ENCODE measurements at places on chromosomes 3 and 15. TPM values are rescaled to one million over a fixed set of nuclear protein-coding genes. Genes with fewer than 3 reads are reported as not detected.

Gene SH2D7
- not detected for total RNA-seq

Gene SAMD7
- total RNA-seq = not detected

Gene PDHB
- total RNA-seq = 55.6 TPM

Gene ATP11B
- total RNA-seq = 93.9 TPM

Gene GOLGA8Q
- 0.33 TPM for total RNA-seq

Gene EXD1
- not detected for total RNA-seq

Gene ROPN1B
- total RNA-seq = not detected

Gene OIP5
- 13.0 TPM for total RNA-seq

Gene SPATA12
- total RNA-seq = not detected

Gene CHRD
- not detected for total RNA-seq

Gene CLK3
- 124 TPM for total RNA-seq

Gene FAM107A
- not detected for total RNA-seq

Gene RPL4
- 5,211 TPM for total RNA-seq

GRCh38 chr3:195573611-195574496 lies 9.9 kb downstream of the APOD start:
- no peaks in the 10 kb centered on the region for H3K27me3 ChIP-seq
- DNase-seq = no peak
- no peak overlapping the region for H3K27ac ChIP-seq
- H3K36me3 ChIP-seq = no peaks in the 10 kb centered on the region
- no peaks in the 10 kb centered on the region for H3K4me1 ChIP-seq

GRCh38 chr15:65379986-65380385 lies 2.2 kb upstream of the IGDCC3 start:
- no peaks in the 10 kb centered on the region for H3K36me3 ChIP-seq
- DNase-seq = no peak
- H3K27me3 ChIP-seq = peaks cover 37% of the 10 kb centered on the region

GRCh38 chr3:15160662-15161061 lies 45.4 kb upstream of the CAPN7 start:
- H3K4me1 ChIP-seq = peaks cover 7% of the 10 kb centered on the region
- H3K27ac ChIP-seq = no peak overlapping the region
- peaks cover 4% of the 10 kb centered on the region for H3K27me3 ChIP-seq
- DNase-seq = no peak
- H3K4me3 ChIP-seq = no peak overlapping the region

- no peaks in the 10 kb centered on the region for H3K27me3 ChIP-seq
- no peak overlapping the region for H3K4me3 ChIP-seq
- no peaks in the 10 kb centered on the region for H3K36me3 ChIP-seq
- no peak overlapping the region for H3K27ac ChIP-seq
- H3K4me1 ChIP-seq = no peaks in the 10 kb centered on the region
Measured at GRCh38 chr3:134824791-134825190, 29.7 kb downstream of the EPHB1 start.

GRCh38 chr3:46135475-46135874 lies 72.6 kb downstream of the CCR1 start:
- H3K4me1 ChIP-seq = no peaks in the 10 kb centered on the region
- H3K27ac ChIP-seq = no peak overlapping the region
- H3K4me3 ChIP-seq = no peak overlapping the region
- DNase-seq = no peak
- H3K36me3 ChIP-seq = no peaks in the 10 kb centered on the region

- no peak for DNase-seq
- H3K36me3 ChIP-seq = peaks cover 5% of the 10 kb centered on the region
- H3K4me3 ChIP-seq = no peak overlapping the region
- H3K27ac ChIP-seq = no peak overlapping the region
- H3K4me1 ChIP-seq = peaks cover 19% of the 10 kb centered on the region
Measured at GRCh38 chr3:59750391-59750790, 700.6 kb upstream of the CFAP20DC start.

DNA sequence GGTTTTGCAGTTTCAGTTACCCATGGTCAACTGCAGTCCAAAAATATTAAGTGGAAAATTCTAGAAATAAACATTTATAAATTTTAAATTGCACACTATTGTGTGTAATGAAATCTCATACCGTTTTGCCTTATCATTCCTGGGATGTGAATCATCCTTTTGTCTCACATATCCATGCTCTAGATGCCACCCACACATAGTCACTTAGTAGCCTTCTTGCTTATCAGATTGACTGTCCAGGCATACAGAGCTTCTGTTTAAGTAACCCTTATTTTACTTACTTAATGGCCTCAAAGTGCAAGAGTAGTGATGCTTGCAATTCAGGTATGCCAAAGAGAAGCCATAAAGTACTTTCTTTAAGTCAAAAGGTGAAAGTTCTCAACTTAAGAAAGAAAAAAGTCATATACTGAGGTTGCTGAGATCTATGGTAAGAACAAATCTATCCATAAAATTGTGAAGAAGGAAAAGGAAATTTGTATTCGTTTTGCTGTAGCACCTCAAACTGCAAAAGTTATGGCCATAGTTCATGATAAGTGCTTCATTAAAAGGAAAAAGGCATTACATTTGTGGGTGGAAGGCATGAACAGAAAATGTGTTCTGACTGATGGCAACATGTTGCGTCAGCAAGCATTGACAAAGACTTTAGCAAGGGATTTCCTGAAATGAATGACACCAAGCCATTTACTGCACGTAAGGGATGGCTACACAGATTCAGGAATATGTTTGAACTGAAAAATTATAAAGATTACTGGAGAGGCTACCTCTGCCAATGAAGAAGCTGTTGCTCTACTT lies 43.8 kb downstream of the SPATA16 start:
- H3K4me1 ChIP-seq = no peaks in the 10 kb centered on the region
- H3K4me3 ChIP-seq = no peak overlapping the region
- no peaks in the 10 kb centered on the region for H3K27me3 ChIP-seq
- H3K36me3 ChIP-seq = no peaks in the 10 kb centered on the region
- no peak for DNase-seq
- no peak overlapping the region for H3K27ac ChIP-seq

DNA sequence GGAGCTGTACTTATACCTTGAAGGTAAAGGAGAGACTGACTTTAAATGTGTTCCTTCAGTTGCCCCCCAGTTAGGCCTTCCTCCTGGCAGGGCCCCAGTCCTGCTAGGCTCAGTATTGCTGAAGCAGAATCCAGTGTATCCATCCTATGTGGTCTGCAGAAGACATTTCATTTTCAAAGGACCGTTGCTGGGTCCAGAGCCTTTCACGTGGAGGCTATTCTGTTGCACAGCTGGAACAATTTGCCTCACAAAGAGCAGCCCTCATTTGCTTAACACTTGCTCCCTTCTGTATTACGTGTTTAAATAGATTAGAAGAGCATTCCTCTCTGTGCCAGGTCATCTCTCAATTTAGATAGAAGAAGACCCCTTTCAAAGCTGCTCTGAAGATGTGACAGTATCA lies 78.9 kb upstream of the CFAP20DC start:
- H3K27ac ChIP-seq = no peak overlapping the region
- no peaks in the 10 kb centered on the region for H3K36me3 ChIP-seq
- peaks cover 1% of the 10 kb centered on the region for H3K27me3 ChIP-seq

DNA sequence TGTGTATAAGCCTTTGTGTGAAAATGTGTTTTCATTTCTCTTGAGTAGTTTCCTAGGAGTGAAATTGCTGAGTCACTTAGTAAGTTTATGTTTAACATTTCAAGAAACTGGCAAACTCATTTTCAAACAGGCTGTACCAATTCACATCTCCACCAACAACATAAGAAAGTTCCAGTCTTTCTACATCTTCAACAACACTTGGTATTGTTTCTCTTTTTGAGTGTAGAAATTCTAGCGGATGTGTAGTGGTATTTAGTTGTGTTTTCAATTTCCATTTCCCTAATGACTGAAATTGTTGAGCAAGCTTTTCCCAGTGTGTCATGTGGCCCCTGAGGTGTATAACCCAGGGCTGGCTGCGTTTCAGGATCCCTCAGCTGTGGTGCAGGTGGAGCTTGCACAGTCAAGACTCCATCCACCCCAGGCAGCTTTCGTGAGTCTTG lies 258.5 kb downstream of the PDCD6IP start:
- no peak overlapping the region for H3K4me3 ChIP-seq
- no peak overlapping the region for H3K27ac ChIP-seq
- H3K27me3 ChIP-seq = peaks cover 8% of the 10 kb centered on the region
- H3K36me3 ChIP-seq = no peaks in the 10 kb centered on the region

- no peaks in the 10 kb centered on the region for H3K27me3 ChIP-seq
- peaks cover 21% of the 10 kb centered on the region for H3K4me1 ChIP-seq
- peak overlapping the region; percentile 86 for H3K4me3 ChIP-seq
- peak; percentile 44 for DNase-seq
Measured at GRCh38 chr3:100335434-100335833, 877 bp downstream of the NIT2 start.

DNA sequence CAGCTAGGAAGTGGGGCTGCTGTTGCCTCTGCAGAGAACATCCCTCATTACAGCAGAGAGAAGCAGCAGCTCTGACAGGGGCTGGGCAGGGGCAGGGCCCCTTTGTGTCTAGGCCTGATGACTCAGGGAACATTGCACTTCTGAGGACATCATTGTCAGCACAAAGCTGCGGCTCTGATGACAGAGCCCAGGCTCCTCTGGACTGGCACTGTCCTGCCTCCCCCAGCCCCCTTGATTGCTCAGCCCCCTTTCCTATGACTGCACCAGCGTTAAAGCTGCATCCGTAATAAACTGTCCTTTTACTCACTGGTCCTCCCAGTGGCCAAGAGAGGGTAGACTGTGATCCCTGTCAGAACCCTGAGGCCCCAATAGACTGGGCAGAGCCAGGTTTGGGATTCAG lies 18.3 kb downstream of the TRH start:
- no peak overlapping the region for H3K4me3 ChIP-seq
- H3K27ac ChIP-seq = no peak overlapping the region
- H3K36me3 ChIP-seq = no peaks in the 10 kb centered on the region
- H3K27me3 ChIP-seq = peaks cover 16% of the 10 kb centered on the region

DNA sequence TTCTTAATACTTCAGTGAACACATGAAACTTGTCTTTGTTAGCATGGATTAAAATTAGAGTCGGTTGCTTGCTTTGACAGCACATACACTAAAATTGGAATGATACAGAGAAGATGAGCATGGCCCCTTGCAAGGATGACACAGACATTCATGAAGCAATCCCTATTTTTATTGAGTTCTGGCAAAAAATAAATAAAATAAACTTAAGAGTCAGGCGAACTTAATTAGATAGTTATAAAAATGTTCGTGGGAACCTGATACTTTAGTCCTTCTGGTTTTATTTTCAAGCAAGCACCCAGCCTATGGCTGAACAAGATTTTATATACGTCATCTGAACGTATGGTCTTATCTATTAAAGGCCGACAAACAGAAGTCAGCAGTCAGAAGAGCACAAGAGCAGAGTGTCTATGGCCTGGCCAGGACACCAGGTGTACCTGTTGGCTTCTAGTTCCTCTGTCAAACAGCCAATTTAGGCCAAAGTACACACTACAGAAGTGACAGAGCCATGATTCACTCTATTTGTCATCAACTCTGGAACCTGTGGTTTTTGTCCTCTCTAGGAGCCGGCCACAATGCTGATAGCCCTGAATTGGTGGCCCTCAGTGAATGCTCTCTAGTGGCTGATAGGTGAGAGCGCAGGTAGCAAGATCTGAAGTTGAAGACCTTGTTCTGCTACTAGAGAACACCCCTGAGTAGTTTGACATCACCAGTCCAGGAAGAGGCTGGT lies 64.3 kb downstream of the LEO1 start:
- no peaks in the 10 kb centered on the region for H3K27me3 ChIP-seq
- no peaks in the 10 kb centered on the region for H3K4me1 ChIP-seq
- no peak for DNase-seq
- no peak overlapping the region for H3K27ac ChIP-seq
- H3K4me3 ChIP-seq = no peak overlapping the region

DNA sequence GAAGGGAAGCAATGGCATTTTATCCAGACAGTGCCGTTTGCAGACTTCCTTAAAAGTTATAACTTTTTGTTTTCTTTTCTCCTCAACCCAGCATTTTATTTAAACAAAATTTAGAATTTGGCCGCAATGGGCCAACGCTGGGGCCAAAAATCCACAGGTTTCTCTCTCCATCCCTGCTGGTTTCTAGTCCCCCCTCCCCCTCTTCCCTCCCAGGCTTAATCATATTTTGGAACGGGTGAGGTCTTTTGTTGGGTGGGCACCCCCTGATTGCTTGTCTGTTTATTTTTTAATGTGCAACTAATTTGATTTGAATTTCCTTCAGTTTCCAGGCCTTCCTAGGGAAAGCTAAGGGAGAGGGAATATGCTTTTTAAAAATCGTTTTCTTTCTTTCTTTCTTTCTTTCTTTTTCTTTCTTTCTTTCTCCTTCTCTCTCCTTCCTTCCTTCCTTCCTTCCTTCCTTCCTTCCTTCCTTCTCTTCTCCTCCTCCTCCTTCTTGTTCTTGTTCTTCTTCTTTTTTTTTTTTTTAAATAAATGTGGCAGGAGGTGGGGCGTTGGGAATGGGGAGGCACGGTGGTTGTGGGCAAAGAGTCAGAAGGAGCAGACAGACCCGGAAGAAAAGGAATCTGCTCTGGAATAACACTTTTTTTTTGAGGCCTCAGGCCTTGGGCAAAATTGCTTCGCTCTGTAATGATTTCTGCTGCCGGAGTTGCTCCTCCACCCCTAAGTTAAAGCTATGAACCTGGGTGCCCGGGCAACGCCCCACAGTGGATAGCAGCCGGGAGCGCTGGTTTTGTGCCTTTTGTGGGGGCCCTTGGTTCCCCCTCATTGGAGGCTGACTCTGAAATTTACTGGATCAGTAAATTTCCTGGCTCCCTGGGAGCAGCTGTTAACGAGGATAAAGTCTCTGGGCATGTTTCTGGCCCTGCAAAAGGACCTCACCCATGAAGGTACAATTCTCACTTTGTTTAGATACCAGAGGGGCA lies 1.9 kb downstream of the FNDC3B start:
- H3K27me3 ChIP-seq = no peaks in the 10 kb centered on the region
- H3K4me1 ChIP-seq = peaks cover 31% of the 10 kb centered on the region
- no peaks in the 10 kb centered on the region for H3K36me3 ChIP-seq
- peak overlapping the region; percentile 59 for H3K4me3 ChIP-seq
- no peak for DNase-seq
- H3K27ac ChIP-seq = peak overlapping the region; percentile 56

- H3K36me3 ChIP-seq = no peaks in the 10 kb centered on the region
- peaks cover 20% of the 10 kb centered on the region for H3K27me3 ChIP-seq
- no peak for DNase-seq
- H3K27ac ChIP-seq = no peak overlapping the region
- H3K4me3 ChIP-seq = no peak overlapping the region
Measured at GRCh38 chr15:77695961-77696582, 63.4 kb upstream of the LINGO1 start.

- peaks cover 11% of the 10 kb centered on the region for H3K4me1 ChIP-seq
- H3K36me3 ChIP-seq = peaks cover 5% of the 10 kb centered on the region
- no peaks in the 10 kb centered on the region for H3K27me3 ChIP-seq
- H3K27ac ChIP-seq = no peak overlapping the region
Measured at GRCh38 chr3:25872200-25872877, 82.4 kb downstream of the OXSM start.

Data from activated CD4-positive, alpha-beta memory T cell treated with anti-CD3 and anti-CD28 coated beads for 36 hours (primary cell).